LNCaP clone FGC (cell line): ENCODE measurements at places on chromosomes 16 and 17.
A peak's percentile ranks its signal among the peaks of the same experiment; 100 is the strongest.

DNA sequence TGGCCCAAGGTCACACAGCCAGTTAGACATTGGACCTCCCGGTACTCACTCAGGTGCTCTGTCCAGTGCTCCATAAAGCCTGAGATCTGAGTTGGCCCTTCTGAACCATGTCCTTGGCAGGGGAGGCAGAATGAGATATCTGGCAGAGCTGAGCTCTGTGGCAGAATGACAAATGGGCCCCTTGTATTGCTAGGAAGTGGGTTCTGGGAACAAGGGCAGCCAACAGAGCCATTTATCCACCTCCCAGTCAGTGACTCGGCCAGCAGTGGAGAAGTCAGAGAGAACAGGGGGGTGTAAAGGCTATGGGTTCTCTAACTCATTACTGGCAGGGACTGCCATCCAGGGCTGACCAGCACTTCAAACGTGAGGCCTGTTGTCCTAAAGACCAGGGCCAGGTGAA is 117.1 kb upstream of the NLRP1 start:
- no peak for DNase-seq

DNA sequence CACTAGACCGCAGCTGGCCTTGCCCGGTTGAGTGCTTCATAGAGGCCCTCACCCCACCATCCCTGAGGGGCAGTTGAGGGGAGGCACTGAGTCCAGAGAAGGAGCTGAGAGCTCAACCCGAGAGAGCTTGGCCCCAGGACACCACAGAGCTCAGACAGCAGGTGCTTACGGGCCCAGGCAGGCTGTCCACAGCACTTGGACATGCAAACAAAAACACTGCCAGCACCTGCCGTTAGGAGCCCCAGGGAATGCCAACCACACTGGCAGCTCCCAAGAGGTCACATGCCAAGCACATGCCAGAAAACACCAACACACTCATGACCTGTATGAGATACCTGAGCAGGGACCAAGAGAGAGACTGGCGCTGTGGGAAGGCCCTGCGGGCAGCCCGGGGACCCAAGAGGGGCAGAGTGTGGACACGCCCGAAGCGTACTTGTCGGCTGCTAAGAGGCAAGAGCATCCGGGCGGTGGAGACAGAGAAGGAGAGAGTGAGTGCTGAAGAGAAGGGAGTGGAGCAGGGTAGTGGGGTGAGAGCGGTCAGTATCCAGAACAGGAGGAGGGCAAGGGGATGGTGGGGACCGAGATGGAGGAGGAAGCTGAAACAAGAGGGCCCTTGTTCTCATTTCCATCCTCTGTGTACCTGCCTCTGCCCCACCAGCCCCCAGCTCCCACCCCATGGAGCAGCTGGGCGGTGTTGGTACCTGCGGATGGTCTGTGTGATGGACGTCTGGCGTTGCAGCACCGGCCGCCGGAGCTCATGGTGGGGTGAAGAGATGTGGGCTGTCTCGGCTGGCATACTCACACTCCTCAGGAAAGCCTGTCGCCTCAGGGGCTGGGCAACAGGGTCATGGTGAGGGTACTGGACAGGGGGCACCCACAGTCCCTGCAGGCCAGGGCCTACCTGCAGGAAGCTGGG is 8.2 kb downstream of the RHBDF1 start:
- no peak for DNase-seq

DNA sequence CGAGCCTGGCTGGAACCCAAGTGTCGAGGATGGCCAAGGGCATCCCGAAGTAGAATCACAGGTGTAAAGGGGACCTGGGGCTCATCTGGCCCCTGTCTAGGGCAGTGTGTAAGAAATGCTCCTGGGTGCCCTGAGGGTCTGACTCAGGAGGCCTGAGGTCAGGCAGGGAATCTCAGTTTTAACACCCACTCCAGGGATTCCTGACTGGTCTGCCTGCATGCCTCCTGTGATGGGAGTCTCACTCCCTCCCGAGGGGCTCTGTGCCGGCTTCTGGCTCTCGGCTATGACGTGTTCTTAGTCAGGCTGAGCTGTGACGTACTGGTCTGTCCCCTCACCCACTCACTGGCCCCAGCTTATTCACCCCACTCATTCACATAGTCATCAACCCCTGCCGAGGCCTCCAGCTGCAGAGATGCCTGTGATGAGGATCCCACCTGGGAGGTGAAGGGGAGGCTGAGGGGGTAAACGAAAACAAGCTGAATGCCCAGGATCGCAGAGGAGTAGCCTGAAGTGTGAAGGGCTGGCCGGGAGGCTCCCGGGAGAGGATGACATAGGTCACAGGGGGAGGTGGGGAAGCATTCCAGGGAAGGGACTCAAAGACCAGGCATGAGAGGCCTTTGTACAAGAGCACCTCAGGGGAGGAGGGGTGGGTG is 23.8 kb downstream of the FAM83G start:
- DNase-seq = no peak

- DNase-seq = no peak
Measured at GRCh38 chr16:89184677-89184932, 13.1 kb downstream of the CDH15 start.

- no peak for DNase-seq
Measured at GRCh38 chr16:4588386-4588785, 26.3 kb downstream of the UBALD1 start.

GRCh38 chr16:2244926-2245795 is 6.2 kb downstream of the ECI1 start:
- DNase-seq = no peak

- DNase-seq = no peak
Measured at GRCh38 chr17:56978441-56979090, 635 bp downstream of the SCPEP1 start.

- no peak for DNase-seq
Measured at GRCh38 chr17:47696717-47697642, 3.0 kb downstream of the TBKBP1 start.

DNA sequence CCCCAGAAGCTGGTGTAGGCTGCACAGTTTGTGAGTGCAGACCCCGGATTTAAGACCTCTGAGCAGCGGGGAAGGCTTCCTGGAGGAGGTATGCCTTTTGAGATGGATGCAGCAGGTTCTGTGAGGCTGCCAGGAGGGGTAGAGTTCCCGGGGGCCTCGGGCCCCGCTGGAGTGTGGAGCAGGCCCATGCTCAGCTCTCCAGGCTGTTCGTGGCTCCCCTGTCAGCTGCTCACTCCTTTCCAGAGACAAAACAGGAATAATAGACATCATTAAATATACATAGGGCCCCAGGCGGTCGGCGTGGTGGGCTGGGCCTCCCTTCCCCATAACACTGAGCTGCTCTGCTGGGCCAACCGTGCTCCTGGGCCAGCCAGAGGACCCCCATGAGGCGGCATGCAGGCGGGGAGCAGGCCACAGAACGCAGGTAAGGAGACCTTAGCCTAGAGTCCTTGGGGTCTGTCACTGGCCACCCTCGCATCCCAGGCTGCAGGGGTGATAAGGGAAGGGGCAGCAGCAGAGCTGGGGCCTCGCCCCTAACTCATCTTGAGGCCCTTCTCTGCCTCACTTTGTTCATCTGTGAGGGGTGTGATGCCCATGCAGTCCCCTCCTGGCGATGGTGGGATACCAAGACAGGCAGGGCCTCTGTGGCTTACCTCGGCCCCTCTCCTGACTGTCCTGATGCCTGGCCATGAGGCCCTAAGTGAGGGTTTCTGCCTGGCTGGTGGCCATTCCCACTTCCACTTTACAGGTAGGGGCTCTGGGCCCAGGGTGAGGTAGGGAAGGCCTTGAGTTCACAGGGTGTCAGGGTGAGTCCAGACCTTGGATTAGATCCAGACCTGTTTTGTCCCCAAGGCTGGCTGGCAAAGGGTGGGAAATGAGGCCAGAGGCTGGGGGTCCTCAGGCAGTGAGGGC is at the start of gene MYO15A:
MYO15A (plus strand) TSS at position 356 of the 912 bp plus-strand sequence. CDS start 10,045 bp downstream, outside the sequence.
- DNase-seq = no peak

DNA sequence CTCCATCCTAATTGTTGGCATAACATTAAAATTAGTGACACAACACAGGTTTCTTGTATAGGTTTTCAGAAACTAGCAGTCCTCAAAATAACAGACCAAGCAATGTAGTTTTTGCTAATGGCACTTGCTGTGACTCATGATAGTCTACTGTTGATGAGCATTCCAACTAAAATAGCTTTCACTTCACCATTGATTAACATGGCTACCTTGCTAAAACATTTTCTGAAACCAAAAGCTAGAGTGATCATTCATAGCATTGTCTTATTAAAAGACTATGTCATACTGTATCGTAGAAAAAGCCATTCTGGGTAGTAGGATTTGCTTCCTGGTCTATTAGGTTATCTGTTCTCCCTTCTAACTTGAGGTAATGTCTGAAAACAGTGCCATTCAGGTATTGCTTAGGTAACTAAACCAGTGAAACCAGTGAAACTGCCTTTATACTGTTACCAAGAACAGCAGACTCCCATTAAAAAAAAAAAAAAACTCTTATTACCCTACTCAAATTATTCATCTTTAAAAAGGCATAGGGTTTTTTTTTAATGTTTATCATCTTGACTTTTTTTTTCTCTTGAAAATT is 2.5 kb upstream of the CLTC start:
- DNase-seq = peak; percentile 71

DNA sequence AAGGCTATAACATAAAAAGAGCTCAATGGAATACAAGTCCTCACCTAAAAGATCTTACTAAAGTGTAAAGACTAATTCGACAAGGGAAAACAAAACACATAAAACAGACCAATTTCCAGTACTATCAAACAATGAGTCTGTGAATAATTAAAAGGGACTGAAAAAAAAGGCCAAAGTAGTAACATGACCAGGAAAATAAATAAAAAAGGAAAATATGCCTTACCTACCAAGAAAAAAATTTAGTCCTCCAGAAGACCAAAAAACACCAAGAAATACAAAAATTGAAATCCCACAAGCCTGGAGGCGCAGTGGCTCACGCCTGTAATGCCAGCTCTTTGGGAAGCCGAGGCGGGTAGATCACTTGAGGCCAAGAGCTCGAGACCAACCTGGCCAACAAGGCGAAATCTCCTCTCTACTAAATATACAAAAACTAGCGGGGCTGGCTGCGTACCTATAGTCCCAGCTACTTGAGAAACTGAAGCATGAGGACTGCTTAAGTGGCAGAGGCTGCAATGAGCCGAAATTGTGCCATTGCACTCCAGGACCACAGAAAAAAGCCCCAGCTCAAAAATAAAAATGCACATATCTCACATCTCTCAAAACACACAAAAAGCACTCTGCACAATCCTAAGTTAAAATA is 60.8 kb downstream of the TEX14 start:
- DNase-seq = no peak

DNA sequence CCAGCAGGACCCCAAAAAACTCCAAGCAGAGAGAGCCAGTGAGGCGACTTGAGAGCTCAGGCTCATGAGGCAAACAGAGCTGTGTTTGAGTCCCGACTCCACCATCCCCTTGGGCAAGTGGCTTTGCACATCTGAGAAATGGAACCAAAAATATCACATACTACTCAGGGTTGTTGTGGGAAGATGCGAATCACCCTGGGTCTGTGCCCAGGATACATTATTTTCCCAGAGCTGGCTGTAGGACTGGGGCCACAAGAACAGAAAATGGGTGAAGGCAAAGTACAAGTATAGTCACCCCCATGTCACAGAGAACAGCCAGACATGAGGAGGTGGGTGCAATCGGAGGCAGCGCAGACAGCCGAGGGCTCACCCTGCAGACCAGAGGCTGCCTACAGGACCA is 127.3 kb downstream of the GAS7 start:
- no peak for DNase-seq

DNA sequence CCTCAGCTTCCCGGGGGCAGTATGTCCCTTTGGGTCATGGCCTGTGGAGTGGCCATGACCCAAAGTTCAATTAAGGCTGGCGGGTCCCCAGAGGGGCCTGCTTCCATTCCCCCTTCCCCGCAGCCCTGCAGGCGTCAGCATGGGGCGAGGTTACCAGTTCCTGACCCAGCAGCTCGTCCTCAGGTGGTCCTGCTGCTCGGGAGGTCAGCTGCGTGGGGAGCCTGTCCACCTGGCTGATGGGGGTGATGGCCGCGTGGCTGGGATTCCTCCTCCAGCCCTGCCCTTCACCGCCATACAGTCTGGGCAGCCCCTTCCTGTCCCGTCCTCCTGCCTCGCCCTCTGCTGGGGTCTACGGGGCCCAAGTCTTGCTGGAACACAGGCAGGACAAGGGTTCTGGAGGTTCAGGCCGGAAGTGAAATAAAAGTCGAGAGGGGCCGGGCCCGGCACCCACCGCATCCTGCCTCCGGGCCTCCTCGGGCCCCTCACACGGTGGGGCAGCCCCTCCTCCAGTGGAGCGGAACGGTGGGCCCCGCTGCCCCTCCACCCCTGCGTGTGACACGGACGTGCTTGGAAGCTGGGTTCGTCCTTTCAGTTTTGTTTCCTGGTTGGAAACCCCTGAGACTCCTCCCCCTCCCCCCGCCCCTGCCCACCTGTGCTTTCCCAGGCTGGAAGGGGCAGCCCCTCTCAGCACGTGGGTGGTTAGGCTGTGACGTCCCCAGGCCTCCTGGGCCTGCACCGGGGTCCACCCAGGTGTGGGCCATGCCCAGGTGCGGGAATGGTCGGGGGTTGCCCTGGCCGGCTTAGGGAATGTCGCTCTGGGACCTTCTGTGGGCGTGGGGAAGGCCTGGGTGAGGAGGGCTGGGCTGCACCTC is 6.8 kb downstream of the UBALD2 start:
- DNase-seq = no peak

DNA sequence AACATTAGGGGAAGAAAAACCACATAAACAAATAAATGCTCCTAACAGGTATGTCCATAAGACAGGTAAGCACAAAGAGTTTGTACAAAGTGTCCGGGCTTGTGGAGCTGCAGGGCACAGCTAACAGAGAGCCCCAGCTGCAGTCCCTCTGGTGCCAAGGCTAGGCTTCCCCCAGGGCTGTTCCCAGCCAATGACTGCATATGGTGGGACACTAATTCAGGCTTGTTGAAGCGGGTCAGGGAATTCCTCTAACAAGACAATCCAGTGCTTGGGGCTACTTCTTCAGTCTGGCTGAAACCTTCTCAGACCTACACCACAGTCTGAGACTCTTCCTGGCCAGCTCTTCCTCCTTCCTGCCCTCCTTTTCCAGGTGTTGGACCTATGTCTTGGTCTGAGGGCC is 51.7 kb upstream of the ALDH3A1 start:
- DNase-seq = no peak

DNA sequence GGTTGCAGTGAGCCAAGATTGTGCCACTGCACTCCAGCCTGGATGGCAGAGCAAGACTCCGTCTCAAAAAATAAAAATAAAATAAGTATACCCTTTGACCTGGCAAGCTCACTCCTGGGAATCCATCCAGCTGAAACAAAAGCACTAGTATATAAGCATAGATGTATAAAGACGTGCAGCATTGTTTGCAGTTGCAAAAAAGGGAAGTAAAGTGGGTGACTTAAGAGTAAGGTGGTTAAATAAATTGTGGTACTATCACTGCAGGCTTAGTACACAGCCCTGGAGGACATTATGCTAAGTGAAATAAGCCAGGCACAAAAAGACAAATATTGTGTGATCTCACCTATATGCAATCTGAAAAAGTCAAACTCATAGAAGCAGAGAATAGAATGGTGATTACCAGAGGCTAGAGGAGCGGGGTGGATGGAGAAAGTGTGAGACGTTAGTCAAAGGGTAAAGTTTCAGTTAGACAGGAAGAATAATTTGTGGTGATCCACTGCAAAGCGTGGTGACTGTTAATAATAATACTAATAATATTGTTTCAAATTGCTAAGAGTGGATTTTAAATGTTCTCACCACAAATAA is 113.0 kb downstream of the MYO1D start:
- peak; percentile 61 for DNase-seq

GRCh38 chr16:11128211-11129141 is 127.5 kb downstream of the SOCS1 start:
- no peak for DNase-seq

GRCh38 chr16:2715966-2716885 is 3.8 kb downstream of the PRSS27 start:
- no peak for DNase-seq

GRCh38 chr16:59601452-59601851 is 867.3 kb upstream of the GOT2 start:
- no peak for DNase-seq

- DNase-seq = no peak
Measured at GRCh38 chr17:34374457-34374856, 11.4 kb upstream of the CCL1 start.
